SW 1271 (cell line): ENCODE measurements at places on chromosomes 5 and 9.

DNA sequence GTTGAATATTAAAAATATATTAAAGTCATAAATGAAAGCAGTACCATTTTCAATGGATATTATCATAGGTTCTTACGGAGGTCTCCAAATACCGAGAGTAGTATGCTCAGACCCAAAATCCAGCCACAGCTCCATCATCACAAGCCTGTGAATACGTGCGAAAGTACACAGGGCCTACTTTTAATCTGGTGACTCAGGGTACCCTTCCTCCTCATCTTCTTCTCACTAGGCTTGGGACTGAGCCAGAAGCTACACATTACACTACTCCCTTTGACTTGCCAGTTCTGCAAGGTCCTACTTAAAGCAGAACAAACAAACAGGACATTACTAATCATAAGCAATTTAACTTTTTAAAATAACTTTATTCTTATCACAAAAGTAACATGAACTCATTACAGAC is 7.6 kb upstream of the RIC1 start:
- DNase-seq = no peak

- no peak for DNase-seq
Measured at GRCh38 chr5:140347360-140347759, 957 bp upstream of the HBEGF start.

DNA sequence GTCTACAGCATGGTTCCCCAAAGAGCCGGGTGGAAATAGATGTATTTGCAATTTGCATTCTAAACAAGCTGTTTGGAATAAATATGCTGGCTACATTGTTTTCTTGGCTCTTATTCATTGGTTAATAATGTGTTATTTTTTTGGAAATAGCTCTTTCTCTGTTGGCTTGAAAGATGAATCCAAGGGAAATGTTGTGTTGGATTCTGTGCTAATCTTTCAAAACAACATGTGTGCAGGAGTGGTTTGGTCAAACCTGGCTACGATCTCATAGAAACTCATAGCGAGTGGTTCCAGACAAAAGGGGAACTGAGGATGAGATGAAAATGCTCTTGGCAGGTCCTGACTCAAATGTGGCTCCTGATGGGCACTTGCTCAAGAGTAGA is 63.7 kb upstream of the CXCL14 start:
- no peak for DNase-seq

- no peak for DNase-seq
Measured at GRCh38 chr5:150763023-150763769, 4.4 kb upstream of the DCTN4 start.

DNA sequence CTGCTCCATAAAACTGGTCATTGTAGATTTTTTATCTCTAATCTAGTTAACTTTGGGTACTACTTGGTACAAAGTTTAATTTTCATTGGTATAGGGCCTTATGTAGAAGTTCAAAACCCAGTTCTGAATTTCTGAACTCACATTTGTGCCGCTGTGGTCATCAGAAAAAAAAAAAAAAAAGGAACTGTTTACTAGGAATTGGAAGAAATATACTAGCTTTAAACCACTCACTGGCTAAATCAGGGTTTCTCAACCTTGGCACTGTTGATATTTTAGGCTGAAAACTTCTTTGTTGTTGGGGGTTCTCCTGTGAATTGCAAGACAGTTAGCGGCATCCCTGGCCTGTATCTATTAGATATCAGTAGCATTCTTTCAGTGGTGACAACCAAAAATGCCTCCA is 4.1 kb upstream of the ZFYVE16 start:
- no peak for DNase-seq

GRCh38 chr5:82364497-82364896 is 86.3 kb upstream of the RPS23 start:
- DNase-seq = no peak

DNA sequence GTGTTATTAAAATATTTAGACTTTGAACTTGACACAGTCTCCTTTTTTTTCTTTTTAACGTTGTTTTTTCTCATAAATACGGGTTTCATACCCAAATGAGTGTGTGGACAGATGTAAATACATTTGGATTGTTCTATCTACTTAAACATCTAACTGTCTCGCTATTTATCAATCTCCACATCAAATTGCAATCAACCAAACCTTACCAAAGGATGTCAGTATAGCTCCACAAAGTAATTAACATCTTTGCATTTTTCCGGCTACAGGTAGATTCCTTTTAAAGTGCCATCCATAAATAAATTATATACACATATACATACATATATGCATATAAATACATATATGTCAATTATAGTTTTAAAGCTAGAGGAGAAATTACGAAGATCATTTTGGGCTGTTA is 705 bp upstream of the CDH10 start:
- no peak for DNase-seq

- DNase-seq = no peak
Measured at GRCh38 chr9:94899464-94900221, 173.1 kb downstream of the AOPEP start.

DNA sequence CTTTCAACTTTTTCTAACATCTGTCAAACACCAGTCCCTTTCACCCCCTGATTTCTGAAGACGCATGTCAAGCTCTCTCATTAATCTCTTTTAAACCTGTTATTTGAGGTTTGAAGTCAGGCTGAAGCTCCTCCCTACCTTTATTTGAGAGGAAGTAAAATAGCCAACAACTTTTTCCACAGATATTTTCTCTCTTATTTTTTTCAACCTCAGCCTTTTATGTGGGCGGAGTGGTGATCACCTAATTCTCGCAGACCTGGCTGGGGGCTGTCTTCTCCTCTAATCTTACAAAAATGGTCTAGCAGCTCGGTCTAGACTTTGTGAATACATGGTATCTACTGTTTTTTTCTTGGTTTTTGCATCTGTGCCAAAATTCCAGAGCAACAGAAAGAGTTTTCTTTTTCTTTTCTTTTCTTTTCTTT is 395.7 kb upstream of the ACTBL2 start:
- DNase-seq = no peak

DNA sequence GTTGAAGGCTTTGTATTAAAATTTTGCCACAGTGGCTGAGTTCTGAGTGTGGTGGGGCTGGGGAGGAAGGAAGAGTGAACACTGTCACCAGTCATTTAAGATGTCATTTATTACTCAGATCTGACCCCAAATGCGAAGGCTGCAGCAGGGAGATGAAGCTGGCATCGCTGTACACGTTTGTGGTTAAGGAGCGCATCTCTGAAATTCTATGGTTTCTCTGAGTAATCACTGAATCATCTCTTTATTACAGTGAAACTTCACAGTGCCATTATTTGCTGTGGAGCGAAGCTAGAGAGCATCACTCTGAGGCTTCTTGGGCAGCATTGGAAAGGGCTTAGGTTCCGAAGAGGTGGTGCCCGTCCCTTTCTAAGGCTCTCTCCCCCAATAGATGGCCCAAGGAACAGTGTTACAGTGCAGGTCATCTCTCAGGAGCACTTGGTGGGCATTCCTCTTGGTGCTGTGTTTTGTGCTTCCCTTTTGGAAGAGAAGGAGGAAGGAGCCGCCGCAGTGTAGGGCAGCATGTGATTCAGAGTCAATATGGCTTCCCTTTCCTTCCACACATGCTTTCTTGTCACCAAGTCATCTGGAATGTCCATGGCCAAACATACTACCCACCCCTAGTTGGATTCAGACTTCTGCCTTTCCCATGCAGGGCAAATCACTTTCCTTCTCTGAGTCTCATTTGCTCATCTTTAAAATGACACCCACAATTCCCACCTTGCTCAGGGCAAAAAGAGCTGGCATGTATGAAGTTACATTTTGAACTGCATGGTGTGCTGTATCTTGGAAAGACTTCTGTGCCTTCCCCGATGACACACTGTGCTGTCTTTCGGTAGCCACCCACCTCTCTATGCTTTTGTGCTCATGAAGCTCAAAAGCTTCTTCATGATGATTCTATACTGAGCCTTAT is 9.3 kb upstream of the TEX48 start:
- DNase-seq = peak; percentile 98

- no peak for DNase-seq
Measured at GRCh38 chr5:96651047-96651446, 11.1 kb upstream of the CAST start.

- no peak for DNase-seq
Measured at GRCh38 chr5:140035881-140036280, 7.2 kb downstream of the NRG2 start.

GRCh38 chr5:132437604-132438266 is 52.8 kb downstream of the IRF1 start:
- DNase-seq = no peak

GRCh38 chr5:154647114-154647760 is 107.9 kb upstream of the LARP1 start:
- DNase-seq = no peak

DNA sequence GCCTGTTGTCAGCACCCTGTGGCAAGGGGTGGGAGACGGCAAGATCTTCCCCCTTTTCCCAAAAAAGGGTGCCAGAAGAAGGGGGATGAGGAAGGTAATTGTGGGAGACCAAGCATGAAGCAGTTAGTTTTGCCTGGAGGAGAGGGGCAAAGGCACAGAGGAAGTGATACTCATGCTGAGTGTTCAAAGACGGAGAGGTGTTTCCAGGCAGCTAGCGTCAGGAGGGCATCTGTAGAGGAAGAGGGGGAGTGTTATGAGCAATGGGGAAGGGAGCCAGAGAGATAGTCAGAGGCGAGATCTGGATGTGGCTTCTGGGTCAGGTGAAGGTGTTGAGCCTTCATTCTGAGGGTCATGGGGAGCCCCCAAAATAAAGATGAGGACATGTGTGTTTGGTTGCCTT is 26.9 kb upstream of the ADAM19 start:
- no peak for DNase-seq

GRCh38 chr9:106800701-106801270 is 62.2 kb upstream of the ZNF462 start:
- DNase-seq = no peak

DNA sequence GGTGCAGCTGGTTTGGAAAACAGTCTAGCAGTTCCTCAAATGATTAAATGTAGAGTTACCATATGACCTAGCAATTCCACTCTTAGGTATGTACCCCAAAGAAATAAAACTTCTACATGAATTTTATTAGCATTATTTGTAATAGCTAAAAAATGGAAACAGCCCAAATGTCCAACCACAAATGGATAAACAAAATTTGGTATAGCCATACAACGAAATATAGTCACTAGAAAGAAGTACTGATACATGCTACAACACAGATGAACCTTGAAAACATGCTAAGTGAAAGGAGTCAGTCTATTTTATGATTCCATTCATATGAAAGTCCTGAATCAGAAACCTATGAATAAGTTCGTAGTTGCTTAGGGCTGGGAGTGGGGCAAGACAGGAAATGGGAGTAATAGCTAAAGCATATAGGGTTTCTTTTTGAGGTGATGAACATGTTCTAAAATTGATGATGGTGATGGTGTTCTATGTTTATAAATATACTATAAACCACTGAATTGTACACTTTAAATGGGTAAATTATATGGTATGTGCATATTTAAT is 6.3 kb downstream of the GDF9 start:
- DNase-seq = no peak

- no peak for DNase-seq
Measured at GRCh38 chr5:59439303-59439702, 454.2 kb downstream of the PDE4D start.

DNA sequence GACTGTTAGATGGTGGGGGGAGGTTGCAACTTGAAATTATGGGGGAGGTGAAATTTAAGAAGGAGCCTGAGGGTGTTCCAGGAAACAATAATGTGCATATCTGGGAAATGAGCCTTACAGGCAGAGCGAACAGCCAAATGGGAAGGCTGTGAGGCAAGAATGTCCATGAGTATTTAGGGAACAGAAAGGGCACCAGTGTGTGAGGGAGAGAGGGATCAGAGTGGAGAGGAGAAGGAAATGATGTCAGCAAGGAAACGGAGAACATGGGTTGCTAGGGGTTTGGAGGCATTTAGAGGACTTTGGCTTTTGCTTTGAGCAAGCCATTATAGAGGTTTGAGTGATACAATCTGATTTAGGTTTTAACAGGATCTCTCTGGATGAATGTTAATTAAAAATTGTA is 285.4 kb downstream of the TLE4 start:
- no peak for DNase-seq

- DNase-seq = peak; percentile 40
Measured at GRCh38 chr5:129899454-129899853, 4.8 kb upstream of the CHSY3 start.

DNA sequence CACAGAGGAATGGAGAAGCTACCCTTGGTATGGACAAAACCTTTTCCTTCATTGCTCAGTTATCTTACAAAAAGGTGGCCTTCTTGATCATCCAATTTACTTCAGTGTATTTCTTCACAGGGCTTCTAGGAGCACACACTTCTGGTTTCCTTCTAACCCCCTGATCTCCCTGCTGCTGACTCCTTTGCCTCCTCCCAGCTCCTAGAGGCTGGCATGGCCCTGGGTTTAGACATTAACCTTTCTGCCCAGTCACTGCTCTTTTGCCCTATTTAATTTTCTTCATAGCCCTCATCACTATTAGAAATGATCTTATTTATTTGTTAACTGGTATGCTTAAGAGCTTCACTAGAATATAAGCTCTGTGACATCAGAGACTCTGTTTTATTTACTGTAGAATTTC is 63.2 kb downstream of the ANKRD55 start:
- DNase-seq = no peak

DNA sequence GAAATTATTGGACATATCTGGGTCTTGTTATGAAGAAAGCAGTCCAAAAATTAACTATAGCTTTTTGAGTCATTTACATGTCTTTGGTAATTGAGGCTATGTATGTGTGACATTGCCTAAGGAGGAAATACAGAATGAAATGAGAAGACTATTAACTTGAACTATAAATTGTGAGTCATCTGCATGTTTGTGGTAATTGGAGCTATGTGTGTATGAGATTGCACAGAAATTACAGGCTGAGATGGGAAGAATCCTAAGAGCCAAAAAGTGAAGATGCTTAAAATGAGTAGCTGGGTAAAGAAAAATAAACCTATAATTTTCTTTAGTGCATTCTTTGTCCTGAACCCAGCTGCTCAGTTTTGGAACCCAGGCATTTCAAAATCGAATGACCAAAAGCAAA is 747.6 kb upstream of the EDIL3 start:
- no peak for DNase-seq

- DNase-seq = no peak
Measured at GRCh38 chr5:127358740-127359139, 68.1 kb downstream of the MEGF10 start.

DNA sequence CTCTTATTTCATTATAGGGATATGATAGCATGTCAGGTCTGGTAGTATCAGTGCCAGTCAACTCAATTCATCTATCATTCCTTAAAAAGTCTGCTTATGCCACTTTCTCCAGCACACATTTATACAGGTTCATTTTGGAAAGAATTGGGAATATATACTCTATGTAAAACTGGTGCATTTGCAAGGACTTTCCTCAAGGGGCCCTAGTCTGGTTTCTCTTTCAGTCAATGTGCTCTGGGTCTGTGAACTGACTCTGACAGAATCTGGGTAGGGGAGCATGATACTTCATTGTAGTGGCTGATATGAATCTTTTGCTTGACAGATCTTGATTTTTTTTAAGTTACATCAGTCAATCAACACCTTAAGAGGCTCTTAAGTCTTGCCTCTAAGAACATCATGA is 313.9 kb downstream of the HTR1A start:
- no peak for DNase-seq

DNA sequence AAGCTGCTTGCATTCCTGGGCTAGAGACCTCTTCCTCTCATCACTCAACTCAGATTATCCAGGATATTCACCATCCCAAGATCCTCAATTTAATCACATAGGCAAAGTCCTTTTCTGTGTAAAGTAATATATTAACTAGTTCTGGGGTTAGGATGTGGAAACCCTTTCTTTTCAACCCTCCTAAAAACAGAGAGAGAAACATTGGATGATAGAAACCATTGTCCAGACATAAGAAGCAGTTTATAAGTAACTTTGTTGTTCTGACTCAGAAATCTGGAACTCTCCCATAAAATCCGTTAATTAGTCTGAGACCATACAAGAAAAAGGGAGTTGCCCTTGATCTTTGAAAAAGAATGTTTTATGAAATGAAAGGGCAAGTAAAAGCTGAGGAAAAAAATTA is 817.1 kb upstream of the CDH9 start:
- no peak for DNase-seq

- no peak for DNase-seq
Measured at GRCh38 chr5:96247097-96247701, 185.8 kb downstream of the PCSK1 start.
